ENCODE measurements at places on chromosomes 2 and 18.

GRCh38 chr2:205297846-205298245 lies 384.5 kb upstream of the NRP2 start:
- no peak overlapping the region for H3K4me3 ChIP-seq
- DNase-seq: no peak
- no peak overlapping the region for H3K27ac ChIP-seq
- H3K4me1 ChIP-seq: no peaks in the 10 kb centered on the region

- DNase-seq: no peak
- H3K4me1 ChIP-seq: peaks cover 26% of the 10 kb centered on the region
- no peaks in the 10 kb centered on the region for H3K27me3 ChIP-seq
- no peak overlapping the region for H3K4me3 ChIP-seq
Observed at GRCh38 chr18:26083099-26083498, 7.3 kb downstream of the SS18 start.

DNA sequence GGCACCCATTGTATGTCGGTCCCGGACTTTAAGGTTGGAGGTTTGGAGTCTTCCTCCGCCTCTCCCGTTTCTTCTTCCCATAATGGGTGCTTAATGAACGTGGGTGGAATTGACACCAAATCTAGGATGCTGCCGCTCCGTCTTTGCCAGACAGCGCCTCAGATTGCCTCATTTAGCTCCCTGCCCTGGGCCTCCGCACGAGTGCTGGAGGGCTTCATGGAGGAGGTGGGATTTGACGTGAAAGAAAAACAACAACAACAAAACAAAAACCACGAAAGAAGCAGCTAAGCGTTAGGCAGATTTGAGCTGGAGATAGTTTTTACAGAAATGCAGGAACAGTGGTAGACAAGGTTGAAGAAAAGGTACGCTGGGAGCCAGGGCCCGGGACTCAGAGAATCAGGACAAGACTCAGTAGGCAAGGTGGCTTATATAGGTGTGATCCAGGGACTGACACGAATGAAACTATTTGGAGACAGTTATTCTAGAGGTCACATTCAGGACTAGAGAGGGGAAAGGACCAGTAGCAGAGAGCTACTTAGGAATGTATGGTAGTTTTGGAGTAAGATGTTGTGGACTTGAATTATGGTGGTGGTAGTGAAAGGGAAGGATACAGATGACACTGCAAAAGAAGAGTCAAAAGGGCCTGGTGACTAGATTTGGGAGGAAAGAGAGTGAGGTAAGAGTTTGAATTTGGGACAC lies 605 bp downstream of the ZNF2 start:
- DNase-seq: no peak
- H3K4me3 ChIP-seq: peak overlapping the region; percentile 100
- no peaks in the 10 kb centered on the region for H3K27me3 ChIP-seq

DNA sequence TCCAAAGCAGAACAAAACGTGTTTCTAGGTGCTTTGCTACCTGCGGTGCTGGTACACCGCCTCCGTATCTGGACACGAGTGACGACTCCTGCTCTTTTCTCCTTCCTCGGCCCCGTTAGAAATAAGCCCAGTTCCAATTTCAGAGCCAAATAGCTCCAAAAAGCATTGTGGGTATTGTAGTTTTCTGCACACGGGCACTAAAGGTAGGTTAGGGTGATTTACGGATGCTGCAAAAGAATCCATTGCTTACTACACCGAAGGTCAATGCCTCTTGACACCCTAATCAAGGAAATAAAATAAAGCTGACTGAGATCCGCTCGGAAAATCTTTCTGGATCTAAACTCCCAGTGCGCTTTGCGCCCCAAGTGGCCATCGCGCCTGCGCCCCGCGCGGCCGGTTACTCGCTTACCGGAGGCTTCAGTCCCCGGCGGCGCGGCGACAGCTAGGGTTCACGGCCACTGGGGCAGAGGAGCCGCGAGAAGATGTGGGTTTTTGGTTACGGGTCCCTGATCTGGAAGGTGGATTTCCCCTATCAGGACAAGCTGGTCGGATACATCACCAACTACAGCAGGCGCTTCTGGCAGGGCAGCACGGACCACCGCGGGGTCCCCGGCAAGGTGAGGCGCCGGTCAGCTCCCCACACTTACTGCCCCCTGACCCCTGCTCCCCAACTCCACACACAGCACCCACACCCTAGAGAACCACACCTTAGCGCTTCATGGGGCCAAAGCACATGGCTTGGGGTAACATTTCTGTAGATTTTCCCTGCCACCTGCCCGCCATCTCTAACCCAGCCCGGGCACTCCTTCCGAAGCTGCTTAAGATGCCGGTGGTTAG lies at the start of gene CHAC2:
Gene CHAC2, plus strand, starts transcription at position 400 of the 837 bp plus-strand sequence. Its CDS starts 83 bp downstream, at position 483.
- H3K27ac ChIP-seq: peak within 1 kb of the TSS; percentile 97
- H3K36me3 ChIP-seq: peaks cover 19% of the 10 kb centered on the region
- no peaks in the 10 kb centered on the region for H3K27me3 ChIP-seq

DNA sequence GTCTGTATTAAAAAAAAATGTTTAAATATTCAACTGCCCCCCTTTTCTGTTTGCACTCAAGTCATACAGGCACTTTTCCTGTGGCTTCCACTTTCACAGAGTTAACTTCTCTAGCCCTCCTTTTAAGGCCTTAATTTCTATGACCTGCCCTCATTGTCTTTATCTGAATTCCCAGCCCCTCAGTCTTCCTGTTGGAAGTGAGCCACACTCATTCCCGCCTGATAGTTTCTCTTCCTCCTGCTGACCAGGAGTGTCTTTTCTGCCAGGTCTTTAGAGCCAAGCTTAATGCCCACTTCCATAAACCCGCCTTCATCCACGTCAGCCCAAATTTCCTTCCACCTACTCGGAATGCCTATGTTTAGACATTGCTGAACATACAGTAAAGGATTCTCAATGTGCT lies 10.5 kb downstream of the COPS8 start:
- no peak overlapping the region for H3K27ac ChIP-seq
- peaks cover 73% of the 10 kb centered on the region for H3K36me3 ChIP-seq
- H3K27me3 ChIP-seq: no peaks in the 10 kb centered on the region
- H3K4me3 ChIP-seq: no peak overlapping the region

GRCh38 chr2:159108181-159108893 lies 139.9 kb downstream of the TANC1 start:
- no peaks in the 10 kb centered on the region for H3K36me3 ChIP-seq
- H3K4me1 ChIP-seq: no peaks in the 10 kb centered on the region
- DNase-seq: no peak
- peaks cover 6% of the 10 kb centered on the region for H3K27me3 ChIP-seq
- no peak overlapping the region for H3K4me3 ChIP-seq

DNA sequence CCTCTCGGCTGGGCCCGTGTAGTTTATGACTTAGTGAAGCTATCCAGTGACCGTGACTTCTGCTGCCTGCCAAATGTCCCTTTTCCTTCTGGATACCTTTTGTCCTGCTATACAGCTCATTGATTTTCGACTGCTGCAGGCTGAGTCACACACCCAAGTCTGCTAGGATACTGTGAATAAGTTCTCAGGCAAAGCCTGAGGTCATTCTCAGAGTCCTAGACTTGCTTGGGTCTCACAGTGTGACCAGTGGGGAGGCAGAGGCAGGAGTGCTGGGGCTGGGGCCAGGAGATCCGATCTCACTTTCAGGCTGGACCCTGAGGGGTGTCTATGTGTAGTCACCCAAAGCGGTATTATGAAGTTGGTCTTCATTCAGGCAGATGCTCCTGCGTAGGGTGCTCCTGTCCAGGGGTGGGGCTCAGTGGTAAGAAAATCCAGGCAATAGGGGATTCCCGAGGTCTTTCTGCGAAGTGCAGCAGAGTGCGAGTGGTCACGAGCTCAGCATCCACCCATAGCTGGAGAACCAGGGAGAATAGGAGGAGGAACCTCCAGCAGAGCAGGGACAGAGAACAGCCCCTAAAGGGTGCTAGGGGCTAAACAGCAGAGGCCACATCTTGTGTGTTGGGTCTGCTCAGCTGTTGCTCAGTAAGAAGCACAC lies 268.6 kb upstream of the NCKAP5 start:
- DNase-seq: no peak
- H3K27ac ChIP-seq: no peak overlapping the region
- H3K36me3 ChIP-seq: no peaks in the 10 kb centered on the region
- H3K4me3 ChIP-seq: no peak overlapping the region
- H3K4me1 ChIP-seq: no peaks in the 10 kb centered on the region

DNA sequence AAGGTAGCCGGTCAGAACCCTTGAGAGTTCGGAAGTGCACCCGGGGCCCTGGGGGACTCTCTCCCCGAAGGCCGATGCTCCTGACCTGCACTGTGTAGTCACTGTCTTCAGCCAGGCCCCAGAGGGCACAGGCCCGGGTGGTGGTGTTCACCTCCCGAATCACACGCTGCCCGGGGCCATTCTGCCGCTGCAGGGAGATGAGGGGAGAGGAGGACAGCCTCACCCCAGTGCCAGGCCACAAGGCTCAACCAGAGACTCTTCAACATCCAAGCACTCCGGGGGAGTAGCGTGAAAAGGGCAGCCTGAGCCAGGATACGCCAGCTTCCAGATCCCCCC lies 1.1 kb downstream of the FNDC4 start:
- H3K27ac ChIP-seq: no peak overlapping the region
- no peak for DNase-seq
- peak overlapping the region; percentile 66 for H3K4me3 ChIP-seq
- peaks cover 10% of the 10 kb centered on the region for H3K36me3 ChIP-seq
- H3K27me3 ChIP-seq: peaks cover 51% of the 10 kb centered on the region
- peaks cover 13% of the 10 kb centered on the region for H3K4me1 ChIP-seq

DNA sequence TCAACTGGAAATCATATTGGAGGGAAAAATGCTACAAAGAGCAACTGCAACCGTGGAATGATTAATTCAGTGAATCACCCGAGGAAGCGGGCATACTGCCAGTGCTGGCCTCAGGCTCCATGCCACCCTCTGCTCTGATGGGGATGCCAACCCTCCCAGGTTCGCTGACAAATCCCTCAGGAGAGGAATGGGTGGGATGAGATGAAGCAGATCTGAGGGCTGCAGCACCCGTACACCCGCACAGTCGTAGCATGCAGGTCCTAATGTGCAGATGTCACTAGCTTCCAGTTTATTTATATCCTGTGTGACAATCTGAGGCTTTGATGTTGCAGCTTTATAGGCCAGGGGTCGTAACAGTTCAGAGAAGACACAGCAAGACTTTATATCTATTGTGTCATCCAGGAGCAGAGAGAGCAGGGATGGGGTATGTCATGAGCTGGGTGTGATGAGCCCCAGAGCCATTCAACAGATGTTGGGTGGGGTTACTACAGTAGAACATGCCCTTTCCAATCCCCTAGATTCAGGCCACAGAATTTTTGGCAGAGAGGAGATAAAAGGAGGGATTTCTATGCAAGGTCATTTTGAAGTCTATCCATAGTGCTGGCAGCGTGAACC lies 44.6 kb downstream of the DPP4 start:
- H3K27me3 ChIP-seq: no peaks in the 10 kb centered on the region
- H3K4me1 ChIP-seq: no peaks in the 10 kb centered on the region
- no peak overlapping the region for H3K27ac ChIP-seq
- no peak overlapping the region for H3K4me3 ChIP-seq
- DNase-seq: no peak

GRCh38 chr2:19059076-19059475 lies 299.3 kb downstream of the OSR1 start:
- DNase-seq: no peak
- no peaks in the 10 kb centered on the region for H3K36me3 ChIP-seq
- H3K27ac ChIP-seq: no peak overlapping the region
- H3K4me3 ChIP-seq: no peak overlapping the region
- no peaks in the 10 kb centered on the region for H3K27me3 ChIP-seq
- H3K4me1 ChIP-seq: no peaks in the 10 kb centered on the region

GRCh38 chr2:203869223-203870042 lies 1.9 kb downstream of the CTLA4 start:
- DNase-seq: peak; percentile 36
- H3K27me3 ChIP-seq: no peaks in the 10 kb centered on the region
- peaks cover 15% of the 10 kb centered on the region for H3K36me3 ChIP-seq
- H3K4me3 ChIP-seq: peak overlapping the region; percentile 67
- peak overlapping the region; percentile 91 for H3K27ac ChIP-seq
- H3K4me1 ChIP-seq: peaks cover 41% of the 10 kb centered on the region

DNA sequence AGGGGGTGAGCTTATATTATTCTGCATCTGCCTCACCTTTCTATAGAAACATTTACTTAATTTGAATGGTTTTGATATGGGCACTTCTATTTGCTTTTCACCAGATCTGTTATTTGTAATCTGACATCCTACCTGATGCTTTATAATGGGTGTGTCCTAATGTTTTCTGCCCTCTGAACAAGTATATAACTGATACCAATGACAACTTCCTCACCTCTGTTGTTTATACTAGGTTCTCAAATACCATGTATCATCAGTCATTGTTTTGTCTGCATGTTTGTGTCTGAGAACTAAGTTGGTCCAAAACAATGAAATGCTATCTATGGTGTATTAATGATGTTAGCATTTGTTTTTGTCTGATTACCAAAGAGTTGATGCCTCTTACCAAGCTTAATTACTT lies 45.8 kb downstream of the ITGA6 start:
- peaks cover 19% of the 10 kb centered on the region for H3K36me3 ChIP-seq
- DNase-seq: no peak
- H3K27ac ChIP-seq: no peak overlapping the region
- H3K4me3 ChIP-seq: no peak overlapping the region
- no peaks in the 10 kb centered on the region for H3K4me1 ChIP-seq

GRCh38 chr18:62054929-62055498 lies 131.8 kb downstream of the PIGN start:
- peaks cover 6% of the 10 kb centered on the region for H3K36me3 ChIP-seq
- no peak overlapping the region for H3K27ac ChIP-seq
- no peaks in the 10 kb centered on the region for H3K4me1 ChIP-seq
- no peaks in the 10 kb centered on the region for H3K27me3 ChIP-seq
- no peak overlapping the region for H3K4me3 ChIP-seq

DNA sequence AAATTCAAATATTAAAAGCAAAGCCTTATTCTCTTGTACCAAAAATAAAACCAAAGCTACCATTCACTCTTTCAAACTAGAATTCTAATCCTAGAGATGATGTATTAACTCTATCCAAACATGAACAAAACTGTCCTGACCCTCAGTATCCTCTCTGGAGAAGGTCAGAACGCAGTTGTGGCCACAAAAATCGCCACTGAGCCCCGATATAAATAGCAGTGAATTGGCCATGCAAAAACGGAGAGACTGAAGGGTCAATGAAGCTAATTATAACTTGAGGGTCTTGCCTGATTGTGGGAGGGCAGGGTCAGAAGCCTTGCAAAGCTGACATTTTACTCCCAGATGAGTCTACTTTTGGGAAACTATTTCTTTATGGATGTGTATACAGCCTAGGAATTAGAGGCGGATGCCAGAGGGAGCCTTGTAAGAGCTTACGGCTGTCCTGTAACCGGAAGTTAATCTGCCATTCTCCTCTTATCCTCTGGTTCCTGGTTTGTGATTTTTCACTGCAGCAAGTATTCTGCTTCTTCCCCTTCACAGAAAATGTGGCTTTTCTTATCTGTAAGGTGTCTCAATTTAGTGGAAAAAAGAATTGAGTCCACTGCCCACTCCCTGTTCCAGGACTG lies 28.1 kb downstream of the CAVIN2 start:
- DNase-seq: no peak
- no peak overlapping the region for H3K27ac ChIP-seq
- H3K36me3 ChIP-seq: no peaks in the 10 kb centered on the region
- H3K4me1 ChIP-seq: no peaks in the 10 kb centered on the region
- H3K4me3 ChIP-seq: no peak overlapping the region
- H3K27me3 ChIP-seq: peaks cover 48% of the 10 kb centered on the region

GRCh38 chr2:219155054-219155644 lies 5.5 kb downstream of the NHEJ1 start:
- DNase-seq: peak; percentile 43
- H3K4me3 ChIP-seq: no peak overlapping the region
- no peaks in the 10 kb centered on the region for H3K27me3 ChIP-seq

Data from effector memory CD8-positive, alpha-beta T cell (primary cell).